ENCODE measurements at places on chromosomes 1 and 21.

- peak; percentile 94 for DNase-seq
Observed at GRCh38 chr1:94801919-94802546, 18.1 kb upstream of the SLC44A3 start.

DNA sequence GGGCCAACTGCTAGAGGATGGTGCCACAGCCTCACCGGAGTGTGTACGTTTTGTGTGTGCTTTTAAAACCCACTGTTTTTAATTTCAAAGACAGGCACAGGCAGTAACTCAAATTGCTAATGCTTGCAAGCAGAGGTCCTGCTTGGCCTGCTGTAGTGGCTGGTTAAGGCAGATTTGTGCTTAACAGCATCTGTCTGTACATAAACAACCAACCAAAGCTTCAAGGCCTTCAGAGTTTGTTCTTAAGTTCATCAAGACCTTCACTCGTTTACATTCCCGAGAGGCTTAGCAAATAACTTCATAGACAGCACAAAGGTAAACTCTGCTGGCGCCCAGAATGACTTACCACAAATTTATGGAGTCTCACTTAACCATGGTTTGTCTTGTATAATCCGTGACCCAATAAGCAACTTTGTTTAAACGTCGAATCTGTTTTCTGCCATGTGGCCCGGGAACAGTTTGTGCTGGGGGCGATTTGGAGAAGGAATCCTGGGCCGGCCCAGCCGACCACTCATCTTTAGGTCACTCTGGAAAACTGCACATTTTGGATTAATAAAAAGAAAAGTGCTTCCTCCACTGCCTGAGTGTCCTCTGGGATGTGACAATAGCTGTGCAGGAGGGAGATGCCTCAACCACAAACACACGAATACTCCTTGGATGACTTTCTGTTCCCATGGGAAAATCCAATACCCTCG lies 58.1 kb downstream of the CAPZB start:
- peak; percentile 90 for DNase-seq

GRCh38 chr1:18481921-18482701 lies 1.4 kb downstream of the KLHDC7A start:
- DNase-seq, result no peak

- peak; percentile 18 for DNase-seq
Observed at GRCh38 chr1:243799908-243800307, 50.1 kb downstream of the AKT3 start.

GRCh38 chr21:38284216-38284615 lies 27.4 kb downstream of the KCNJ15 start:
- DNase-seq, result no peak

- peak; percentile 54 for DNase-seq
Observed at GRCh38 chr1:39900662-39901463, 854 bp downstream of the MYCL start.

DNA sequence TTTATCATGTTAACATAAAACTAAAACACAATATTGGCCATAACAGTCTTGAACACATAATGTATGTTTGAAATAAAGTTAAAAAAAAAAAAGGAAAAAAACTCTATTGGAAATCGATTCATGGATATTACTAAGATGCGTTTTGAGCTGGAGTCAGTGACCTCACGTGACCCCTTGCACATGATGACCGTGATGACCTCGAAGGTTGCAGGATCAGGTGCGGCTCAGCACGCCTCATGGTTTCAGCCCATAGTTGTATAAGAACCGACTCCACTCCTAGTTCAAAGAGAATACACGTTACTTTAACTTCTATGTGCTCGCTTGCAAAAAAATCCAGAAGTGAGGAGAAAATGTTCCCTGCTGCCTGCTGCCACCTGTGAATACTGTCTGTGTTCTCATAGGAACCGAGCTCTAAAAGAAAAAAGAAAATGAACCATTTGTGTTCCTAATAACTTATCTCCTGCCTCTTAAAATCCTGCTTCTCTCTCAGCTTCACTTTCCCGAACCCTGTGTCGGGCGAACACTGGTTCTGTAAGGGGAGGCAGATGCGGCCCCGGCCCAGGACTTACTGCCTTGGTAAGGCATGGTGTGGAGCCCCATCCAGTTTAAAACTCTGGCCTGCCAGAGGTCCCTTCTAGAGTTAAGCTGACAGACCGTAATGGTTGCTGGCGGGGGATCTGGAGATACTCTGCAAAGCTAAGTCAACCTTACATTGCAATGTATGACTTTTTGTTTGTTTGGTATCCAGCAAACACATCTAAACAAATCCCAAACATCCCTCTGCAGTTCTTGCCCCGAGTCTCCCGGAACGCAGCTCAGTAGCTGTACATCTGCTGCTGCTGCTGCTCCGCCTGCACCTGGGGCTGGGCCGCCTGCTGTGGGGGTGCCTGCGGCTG lies 33.8 kb upstream of the RIPK4 start:
- peak; percentile 6 for DNase-seq

- no peak for DNase-seq
Observed at GRCh38 chr21:22062472-22063139, 1064.4 kb downstream of the NCAM2 start.

DNA sequence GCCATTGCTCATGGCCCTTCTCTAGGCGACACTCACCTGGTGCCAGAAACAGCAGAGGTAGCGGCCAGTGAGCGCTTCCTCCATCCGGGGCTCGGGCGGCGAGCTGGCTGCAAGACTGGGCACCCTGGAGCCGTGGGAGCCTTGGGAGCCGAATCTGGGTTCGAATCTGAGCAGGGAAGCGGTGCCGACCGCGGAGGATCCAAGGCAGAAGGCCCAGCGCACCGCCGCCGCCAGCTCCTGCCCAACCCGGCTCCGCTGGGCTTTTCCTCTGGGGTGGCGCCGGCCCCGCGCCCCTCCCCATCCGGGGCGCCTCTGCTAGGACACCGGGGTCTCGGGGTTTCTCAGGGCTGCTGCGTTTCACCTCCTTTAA lies 1.7 kb upstream of the PRDM16 start:
- DNase-seq, result no peak

GRCh38 chr1:228043281-228043848 lies 36.6 kb downstream of the WNT3A start:
- no peak for DNase-seq

- peak; percentile 40 for DNase-seq
Observed at GRCh38 chr21:31351438-31351837, 7.4 kb upstream of the TIAM1 start.

DNA sequence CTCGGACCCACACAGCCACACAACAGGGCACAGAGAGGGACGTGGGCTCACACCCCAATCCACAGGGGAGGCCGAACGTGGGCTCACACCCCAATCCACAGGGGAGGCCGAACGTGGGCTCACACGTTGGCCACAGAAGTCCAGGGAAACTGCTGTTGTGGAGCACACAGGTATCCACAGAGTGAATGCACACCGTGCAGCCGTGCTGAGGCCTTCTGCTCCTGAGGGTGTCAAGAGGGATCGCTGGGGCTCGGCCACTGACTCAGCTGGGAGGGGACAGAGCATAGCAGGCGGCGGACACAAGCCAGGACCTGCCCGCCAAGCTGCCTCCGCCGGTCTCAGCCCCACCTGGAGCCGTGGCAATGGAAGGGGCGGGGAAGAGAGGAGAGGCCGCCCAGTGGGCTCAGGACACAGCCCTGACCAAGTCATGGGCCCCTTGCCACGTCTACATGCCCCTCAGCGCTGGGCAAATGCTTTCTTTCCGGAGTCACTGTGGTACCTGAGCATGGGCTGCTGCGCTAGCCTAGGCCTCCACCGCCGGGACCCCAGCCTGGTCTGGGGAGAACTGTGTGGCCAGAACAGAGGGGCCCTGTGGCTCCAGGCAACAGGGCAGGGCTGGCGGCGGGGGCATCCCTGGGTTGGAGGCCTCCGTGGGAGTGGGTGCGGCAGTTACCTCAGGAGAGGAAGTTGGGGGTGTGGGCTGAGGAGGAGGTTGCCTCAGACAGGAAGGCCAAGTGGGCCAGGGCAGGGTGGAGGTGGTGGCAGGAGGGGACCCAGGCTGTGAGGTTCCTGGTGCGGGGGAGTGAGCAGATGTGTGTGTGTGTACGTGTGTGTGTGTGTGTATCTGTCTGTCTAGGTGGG lies 1.2 kb downstream of the SYTL1 start:
- no peak for DNase-seq

- DNase-seq, result no peak
Observed at GRCh38 chr1:39214714-39214997, 10.2 kb downstream of the MACF1 start.

DNA sequence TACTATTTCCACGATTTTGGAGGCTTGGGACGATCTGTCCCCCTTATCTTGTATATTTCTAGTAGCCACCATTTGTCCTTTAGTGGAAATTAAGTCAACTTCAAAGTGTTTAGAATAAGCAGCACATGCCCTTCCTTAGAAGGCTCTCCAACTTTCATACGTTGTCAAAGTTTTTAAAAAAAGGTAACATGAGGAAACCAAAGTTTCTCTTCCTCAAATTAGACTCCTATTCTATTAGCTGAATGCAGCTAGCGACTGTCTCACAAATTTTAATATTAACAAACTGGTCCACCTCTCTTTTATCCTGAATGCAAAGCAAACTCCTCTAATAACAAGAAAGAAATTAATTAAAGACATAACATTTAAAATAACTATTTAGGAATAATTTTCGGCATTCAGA lies 6.9 kb downstream of the C1orf174 start:
- DNase-seq, result no peak

- peak; percentile 13 for DNase-seq
Observed at GRCh38 chr1:58813801-58814200, 30.0 kb upstream of the JUN start.

GRCh38 chr21:41217671-41218385 lies 49.9 kb downstream of the BACE2 start:
- DNase-seq, result no peak

- no peak for DNase-seq
Observed at GRCh38 chr1:92958203-92958970, 2.9 kb downstream of the DIPK1A start.

DNA sequence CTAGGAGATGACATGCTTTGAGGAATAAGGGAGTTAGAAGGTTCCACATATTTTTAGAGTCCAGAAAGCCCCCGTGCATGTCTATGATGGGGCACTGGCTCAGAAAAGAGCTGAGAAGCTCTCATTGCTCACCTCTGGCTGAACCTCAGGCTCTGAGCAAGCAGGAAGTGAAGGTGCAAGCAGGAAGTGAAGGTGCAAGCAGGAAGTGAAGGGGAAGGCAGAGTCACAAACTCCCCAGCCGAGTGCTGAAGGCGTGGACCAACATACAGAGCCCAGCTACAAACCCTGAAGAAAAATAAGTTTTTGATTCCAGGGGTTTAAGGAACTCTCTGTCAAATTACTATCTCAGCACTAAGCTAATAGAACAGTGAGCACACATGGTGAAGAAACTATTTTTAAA lies 7.0 kb downstream of the KRTAP10-8 start:
- DNase-seq, result no peak

GRCh38 chr1:31432592-31433395 lies 19.8 kb downstream of the SERINC2 start:
- no peak for DNase-seq

GRCh38 chr1:156804026-156804425 lies 12.6 kb downstream of the SH2D2A start:
- no peak for DNase-seq

- DNase-seq, result no peak
Observed at GRCh38 chr1:152582647-152583046, 2.3 kb upstream of the LCE3D start.

DNA sequence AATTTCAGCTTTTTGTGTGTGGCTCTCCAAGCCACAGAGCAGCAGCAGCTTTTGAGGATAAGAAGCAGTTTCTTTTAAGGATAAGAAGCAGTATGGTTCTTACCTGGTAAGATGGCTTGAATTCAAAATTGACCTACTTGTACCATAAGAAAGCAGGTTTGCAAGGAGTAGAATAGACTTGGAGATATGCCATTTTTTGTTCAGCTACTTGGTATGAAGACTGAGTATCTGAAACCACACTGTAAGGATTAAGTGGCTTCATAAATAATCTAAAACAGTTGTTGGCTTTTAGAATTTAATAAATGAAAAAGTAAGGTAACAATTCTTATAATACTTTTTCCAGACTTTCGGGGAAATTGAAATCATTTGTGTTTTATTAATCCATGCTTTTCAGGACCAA lies 74.2 kb downstream of the ATF6 start:
- DNase-seq, result no peak

DNA sequence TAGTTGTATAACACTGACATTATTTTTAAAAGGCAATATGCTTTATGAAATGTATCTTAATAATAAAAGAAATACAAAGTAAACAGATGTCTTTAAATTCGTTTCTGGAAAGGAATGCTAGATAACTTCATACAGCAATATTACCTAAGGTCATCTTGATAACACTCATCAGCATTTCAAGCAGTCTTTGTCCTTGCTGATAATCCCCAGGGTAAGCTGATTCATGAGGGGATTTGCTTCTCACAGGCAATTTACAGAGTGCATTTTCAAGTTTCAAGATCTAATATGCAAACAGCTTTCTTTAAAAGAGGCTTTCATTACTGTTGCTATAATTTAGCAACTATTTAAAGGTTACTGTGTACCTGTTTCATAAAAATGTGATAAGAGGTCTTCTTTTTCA lies 75.2 kb upstream of the NEK2 start:
- no peak for DNase-seq

- DNase-seq, result no peak
Observed at GRCh38 chr1:86450847-86451246, 17.9 kb upstream of the CLCA1 start.

GRCh38 chr1:66175581-66175980 lies 358.4 kb upstream of the SGIP1 start:
- DNase-seq, result no peak

GRCh38 chr1:211843018-211843417 lies 12.5 kb upstream of the LPGAT1 start:
- DNase-seq, result peak; percentile 14

- DNase-seq, result no peak
Observed at GRCh38 chr1:191508239-191508638, 650.0 kb upstream of the RGS18 start.

DNA sequence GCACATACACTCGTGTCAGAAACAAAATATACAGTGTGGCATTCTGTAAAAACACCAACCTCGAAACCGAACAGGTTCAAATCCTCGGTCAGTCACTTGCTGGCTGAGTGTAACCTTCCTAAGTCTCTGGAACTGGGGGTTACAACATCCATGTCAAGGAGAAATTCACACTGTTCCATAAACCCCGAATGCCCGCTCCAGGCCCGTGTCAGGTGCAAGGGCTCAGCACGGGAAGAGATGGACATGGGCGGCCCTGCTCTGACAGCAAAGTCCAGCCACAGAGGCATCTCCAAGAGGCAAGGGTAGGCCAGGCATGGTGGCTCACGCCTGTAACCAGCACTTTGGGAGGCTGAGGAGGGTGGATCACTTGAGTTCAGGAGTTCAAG lies 79.5 kb downstream of the SLC66A1 start:
- no peak for DNase-seq

DNA sequence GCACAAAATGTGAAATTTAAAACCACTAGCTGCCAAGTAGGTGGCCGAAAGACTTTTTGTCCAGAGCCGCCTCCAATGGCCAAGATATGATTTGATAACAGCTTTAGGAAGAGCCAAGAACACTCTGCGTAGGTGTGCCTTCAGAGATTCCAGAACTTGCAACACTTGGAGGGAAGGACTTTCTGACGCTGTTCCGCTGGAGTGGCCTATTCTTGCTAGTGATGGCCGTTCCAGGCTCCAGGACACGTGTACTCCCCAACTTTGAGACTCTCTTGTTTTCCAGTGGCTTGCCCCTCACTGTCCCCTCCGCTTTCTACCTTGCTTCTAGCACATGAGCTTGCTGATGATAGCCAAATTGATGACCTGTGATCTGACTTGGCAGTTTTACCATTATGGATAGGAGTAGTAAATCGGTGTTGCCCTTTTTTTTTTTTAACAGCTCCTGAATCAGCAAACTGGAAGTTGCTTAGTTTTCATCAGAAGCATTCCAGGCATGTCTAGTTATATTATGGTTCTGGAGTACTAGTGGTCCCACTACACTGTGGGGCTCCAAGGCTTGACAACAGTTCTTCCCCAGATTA lies 1.0 kb downstream of the PRDX6 start:
- DNase-seq, result peak; percentile 75

GRCh38 chr1:157193702-157194391 lies 55.7 kb upstream of the ETV3 start:
- peak; percentile 52 for DNase-seq
